ENCODE measurements at places on chromosomes 16 and 17.

- peak; percentile 82 for DNase-seq
These were observed at the start of gene ANTKMT for GRCh38 chr16:720990-721764. ANTKMT (plus strand) TSS chr16:721146; CDS start chr16:721275, 129 bp downstream.

DNA sequence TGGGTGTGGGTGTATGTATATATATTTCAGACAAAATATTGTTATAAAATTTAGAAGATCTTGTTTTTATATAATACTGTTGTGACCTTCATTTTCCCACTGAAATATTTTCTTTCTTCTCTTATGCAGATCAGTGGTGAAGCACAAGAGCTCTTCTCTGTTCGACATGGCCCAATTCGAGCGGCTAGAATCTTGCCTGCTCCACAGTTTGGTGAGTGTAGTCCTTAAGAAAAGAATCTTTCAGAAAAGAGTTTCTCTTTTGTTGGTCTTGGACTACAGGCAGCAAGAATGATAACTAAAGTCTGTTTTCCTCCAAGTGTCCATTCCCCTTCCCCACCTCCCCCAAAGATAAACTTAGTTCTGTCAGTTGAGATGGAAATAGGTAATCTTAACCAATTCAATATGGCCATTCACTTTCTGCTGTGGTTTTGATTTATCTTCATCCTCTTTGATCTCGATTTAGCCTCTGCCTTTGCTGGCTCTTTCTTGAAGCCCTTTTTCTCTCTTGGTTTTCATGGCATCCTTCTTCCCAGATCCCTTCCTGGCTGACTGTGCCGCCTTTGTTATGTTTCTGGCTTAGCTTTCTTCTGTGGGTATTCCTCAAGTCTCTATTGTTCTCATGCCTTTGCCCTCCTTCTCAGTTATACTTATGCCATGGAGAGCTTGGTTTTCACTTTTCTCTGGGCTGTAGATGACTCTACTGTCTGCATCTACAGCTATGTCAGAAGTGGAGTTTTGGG, 69.6 kb downstream of the BCAS3 start:
- peak; percentile 2 for DNase-seq

DNA sequence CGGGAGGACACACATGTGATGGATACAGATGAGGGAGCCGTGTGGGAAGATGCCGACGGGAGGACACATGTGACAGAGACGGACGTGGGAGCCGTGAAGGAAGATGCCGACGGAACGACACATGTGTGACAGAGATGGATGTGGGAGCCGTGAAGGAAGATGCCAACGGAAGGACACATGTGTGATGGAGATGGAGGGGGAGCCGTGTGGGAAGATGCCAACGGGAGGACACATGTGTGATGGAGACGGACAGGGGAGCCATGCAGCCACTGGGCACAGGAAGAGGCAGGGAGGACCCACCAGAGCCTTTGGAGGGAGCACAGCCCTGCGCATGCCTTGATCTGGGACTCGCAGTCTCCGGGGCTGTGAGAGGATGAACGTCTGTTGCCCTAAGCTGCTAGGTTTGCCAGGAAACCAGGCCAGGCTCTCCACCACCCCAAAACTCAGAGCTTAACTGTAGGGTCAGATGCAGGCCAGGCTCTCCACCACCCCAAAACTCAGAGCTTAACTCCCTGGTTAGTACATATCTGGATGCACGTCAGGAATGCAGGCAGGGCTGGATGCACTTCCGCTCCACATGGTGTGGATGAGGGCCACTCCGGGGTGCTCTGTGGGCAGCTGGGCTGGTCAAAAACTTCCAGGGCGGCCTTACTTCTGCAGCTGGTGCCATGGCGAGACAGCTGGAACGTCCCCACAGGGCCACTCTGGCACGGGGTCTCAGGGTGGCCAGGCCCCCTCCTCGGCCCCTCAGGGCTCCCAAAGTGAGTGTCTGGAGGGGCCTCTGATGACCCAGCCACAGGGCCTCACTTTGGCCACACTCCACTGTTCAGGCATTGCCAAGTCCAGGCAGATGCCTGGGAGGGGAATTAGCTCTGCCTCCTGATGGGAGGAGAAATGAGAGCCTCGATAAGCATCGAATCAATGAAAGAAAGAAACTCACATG, 47.7 kb upstream of the ZNF469 start:
- DNase-seq: no peak

DNA sequence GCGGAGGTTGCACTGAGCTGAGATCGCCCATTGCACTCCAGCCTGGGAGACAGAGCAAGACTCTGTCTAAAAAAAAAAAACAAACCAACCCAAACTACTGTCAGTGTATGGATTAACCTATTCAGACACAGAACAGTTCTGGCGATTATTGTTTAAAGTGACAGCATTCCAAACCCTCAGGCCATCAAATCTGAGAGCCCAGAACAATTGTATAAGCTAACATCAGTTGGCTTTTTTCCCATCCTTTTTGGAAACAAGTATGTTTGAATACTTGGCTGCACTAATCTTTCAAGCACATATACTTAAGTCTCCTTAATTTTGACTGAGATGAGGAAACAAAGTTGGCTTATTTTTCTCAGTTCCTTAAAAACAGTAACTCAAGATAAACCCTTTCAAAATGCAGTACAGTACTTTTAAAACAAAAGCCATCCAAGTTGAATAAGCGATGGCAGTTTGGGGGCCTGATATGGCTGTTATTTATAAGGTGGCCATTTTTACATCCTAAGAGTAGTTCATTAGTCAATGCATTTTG, 1.4 kb downstream of the ZSWIM7 start:
- no peak for DNase-seq

DNA sequence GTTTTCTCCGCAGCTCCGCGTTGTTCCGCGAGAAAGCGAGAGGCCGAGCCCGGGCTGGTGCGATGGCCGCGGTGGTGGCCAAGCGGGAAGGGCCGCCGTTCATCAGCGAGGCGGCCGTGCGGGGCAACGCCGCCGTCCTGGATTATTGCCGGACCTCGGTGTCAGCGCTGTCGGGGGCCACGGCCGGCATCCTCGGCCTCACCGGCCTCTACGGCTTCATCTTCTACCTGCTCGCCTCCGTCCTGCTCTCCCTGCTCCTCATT, 404 bp downstream of the EMC6 start:
- DNase-seq: no peak

DNA sequence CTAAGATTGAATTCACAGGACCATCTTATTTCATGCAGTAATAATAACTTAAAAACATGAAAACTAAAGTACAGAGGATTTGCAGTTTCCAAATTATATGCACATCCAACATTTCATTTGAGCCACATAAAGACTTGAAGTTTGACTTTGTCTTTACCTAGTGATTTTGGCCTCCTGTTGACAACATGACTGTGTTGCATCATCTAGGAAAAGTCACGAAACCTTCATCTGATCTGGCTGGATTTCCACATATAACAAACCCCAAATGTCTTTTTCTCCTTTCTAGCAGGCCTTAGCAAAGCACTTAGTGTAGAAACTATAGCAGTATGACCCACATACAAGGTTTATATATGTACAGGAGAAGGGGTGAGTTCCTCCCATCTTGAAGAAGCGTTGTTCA, 406.5 kb upstream of the CDH5 start:
- no peak for DNase-seq

DNA sequence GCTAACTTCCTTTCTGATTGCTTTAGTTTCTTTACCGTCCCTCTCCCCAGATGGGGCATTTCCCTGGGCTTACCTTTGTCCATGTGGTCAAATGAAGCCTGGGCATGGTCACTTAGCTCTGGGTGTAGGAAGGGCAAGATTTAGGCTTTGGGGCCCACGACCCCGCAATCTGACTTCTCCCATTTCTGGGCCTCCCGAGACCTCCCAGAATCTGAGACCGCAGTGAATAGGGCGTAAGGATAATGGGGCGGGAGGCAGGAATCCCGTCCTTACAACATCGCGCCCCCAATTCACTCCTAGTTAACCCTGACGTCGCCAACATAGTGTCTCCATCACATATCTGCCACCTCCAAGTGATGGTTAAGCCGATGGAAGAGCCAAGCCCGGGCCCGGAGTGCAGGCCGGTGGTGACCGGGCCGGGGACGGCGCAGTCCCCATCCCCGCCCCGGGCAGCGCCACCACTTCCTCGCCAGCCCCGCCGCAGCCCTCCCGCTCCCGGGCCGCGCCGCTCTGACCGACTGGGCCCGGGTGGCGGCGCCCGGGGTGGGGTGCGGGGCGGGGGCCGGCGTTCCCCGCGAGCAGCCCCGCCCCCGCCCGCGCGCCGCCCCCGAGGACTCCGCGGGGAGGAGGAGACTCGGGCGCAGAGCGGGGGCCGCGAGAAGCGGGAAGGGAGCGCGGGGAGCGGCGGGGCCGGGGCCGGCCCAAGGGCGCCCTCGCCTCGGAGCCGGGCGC, at the start of gene RHBDL3:
Gene RHBDL3 (plus strand): TSS at position 641 of the 732 bp plus-strand sequence. CDS start 358 bp downstream, outside the sequence.
- DNase-seq: no peak

GRCh38 chr16:8885674-8886592, 3.8 kb downstream of the LITAFD start:
- DNase-seq: no peak

- no peak for DNase-seq
These were observed 65.6 kb downstream of the SDR42E1 start for GRCh38 chr16:81945665-81946064.

GRCh38 chr17:21292867-21293830, 8.6 kb downstream of the MAP2K3 start:
- DNase-seq: no peak

DNA sequence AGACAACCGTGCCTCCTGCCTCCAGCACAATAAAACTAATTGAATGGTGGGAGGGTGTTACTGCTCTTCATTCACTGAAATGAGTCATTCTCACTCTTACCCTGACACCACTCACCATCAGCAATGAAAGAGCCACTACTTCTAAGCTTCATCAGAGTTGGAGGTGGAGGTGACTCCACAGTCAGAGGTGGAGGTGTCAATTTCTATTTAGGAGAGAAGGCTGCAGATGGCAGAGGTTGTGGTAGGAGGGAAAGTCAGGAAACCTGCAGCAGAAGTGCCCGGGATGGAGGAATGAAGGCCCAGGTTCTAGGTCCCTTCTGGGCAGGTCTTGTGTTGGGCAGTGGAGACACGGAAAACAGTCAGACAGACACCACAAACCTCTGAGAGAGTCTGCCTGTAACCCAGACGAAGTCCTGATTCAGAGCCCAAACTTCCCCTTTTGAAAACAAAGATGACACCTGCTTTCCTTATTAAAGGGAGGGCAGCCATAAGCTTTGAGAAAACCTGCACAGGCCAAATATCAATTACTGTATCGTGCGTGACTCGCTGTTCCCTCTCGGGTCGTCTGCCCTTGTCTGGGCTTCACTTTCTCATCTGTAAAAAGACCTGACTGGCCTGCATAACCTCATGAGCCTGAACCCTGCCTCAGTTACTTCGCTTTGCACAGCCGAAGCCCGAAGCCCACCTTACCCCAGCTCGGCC, 668 bp downstream of the ATPAF2 start:
- DNase-seq: no peak

- DNase-seq: no peak
These were observed 16.2 kb downstream of the CIAPIN1 start for GRCh38 chr16:57430955-57431354.

DNA sequence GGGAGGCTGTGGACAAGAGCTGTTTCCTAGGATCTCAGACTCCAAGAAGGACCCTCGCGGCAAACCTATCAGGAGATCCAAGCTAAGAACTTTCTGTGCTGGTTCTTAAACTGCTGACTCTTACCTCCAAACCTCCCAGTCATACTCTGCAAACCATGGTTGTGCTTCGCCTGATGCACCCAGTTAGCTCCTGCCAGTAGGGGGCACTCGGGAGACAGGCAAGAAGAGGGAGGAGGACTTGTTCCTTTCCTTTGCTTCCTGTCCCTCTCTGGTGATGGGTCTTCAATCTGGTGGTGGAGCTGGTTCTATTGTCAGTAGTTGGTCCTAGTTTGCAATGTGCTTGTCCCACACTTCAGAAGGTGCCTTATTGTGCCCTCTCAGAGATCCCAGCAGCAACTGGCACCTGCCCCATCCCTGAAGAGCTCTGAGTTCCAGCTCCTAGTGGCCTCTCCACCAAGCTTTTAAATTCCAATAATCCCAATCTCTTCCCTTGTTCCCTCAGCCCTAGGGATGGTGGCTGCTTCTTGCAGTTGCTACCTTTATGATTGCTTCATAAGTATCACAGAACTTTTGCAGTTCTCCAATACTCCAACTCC, 113.5 kb upstream of the RPL38 start:
- no peak for DNase-seq

GRCh38 chr17:37247825-37248224, 128.0 kb upstream of the C17orf78 start:
- DNase-seq: no peak

DNA sequence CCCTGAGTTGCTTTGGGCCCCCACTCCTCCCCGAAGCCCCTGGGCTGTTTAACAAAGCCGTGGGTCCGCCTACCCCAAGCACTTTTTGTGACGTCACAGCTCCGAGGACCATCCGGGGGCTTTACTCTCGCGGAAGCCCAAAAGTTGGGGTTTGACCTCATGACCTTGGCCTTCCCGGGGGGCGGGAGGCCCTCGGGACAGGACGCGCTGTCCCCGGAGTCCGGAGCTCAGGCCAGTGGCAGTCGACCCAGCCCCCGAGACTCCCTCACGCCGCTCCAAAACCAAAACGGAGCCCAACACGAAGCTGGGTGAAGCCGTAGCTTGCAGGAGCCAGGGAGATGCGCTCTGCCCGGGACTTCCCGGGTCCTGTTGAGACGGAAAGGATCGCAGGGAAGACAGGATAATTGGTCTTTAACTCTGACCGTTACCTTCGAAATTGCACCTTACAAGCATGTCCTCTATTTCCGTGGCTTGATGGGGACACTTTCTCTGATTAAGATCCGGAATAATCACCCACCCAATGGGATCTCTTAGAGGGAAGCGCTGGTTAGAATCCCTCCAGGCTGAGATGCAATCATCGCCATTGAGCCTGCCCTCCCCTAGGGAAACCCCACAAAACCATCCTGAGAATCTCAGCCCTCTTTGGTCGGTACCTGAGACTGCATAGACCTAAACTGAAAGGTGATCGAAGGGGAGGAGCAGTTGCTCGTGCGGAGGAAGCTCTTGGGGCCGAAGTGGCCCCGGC, 4.9 kb upstream of the SOX9 start:
- DNase-seq: no peak

Data from hypothalamus (tissue), 51 donors.